ENCODE measurements at places on chromosomes 7 and 10.
A peak's percentile ranks its signal among the peaks of the same experiment; 100 is the strongest.

GRCh38 chr7:96320442-96320841 is 1.5 kb downstream of the SLC25A13 start:
- no peak for DNase-seq

DNA sequence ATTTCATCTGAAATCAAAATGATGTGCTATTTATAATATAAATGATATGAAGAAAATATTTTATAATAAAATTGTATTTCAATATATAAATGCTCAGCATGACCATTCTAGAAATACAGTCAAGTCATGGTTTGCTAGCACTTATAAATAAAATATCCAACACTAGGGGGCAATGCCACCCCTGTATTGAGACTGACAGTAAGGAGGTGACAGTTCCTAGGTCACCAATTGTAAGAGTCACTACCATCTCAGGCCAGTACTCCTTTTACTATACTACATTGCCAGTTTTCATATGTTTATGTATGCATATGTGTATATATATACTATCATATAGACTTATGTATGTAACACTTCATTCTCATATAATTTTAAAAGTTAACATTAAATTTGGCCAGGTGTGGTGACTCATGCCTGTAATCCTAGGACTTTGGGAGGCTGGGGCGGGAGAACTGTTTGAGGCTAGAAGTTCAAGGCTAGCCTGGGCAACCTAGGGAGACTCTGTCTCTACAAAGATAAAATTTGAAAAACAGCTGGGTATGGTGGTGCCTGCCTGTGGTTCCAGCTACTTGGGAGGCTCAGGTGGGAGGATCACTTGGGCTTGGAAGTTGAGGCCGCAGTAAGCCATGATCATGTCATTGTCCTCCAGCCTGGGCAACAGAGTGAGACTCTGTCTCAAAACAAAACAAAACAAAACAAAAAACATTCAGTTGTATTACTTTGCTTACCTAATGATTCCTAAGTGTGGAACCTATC is 2.4 kb upstream of the CNOT4 start:
- DNase-seq, result no peak

DNA sequence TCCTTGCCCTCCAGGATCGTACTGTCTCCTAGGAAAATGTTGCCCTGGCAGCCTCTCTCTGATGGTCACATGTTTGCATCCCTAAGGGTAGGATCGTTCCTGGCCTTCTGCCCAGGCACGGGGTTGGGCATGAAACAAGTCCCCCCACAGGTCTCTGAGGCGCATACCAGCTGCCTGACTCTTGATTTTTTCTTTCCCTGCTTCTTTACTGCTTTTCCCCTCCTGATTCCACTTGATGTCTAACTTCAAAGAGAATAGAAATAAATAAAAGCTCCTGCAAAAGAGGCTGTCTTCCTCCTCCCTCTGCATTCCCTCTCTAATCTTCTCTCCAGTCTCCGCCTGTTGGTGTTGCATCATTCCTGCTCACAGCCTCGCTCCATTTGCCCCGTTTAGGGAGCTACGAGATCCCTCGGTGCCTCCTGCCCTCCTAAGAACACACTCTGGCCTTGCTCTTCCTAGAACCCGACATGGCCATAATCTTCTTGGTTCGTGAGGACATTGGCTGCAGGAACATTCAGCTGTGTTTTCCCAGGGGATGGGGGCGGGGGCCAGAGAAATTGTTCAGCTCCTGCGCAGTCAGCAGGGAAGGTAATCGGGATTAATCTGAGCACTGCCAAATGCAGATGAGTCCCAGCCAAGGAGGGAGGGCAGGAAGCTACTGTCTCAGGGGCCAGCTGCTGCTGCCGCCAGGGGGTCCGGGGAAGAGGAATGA is 26.0 kb downstream of the LEP start:
- no peak for DNase-seq

GRCh38 chr7:158802535-158803366 is 26.6 kb downstream of the ESYT2 start:
- DNase-seq, result no peak

GRCh38 chr7:28230261-28230660 is 49.7 kb upstream of the JAZF1 start:
- no peak for DNase-seq

DNA sequence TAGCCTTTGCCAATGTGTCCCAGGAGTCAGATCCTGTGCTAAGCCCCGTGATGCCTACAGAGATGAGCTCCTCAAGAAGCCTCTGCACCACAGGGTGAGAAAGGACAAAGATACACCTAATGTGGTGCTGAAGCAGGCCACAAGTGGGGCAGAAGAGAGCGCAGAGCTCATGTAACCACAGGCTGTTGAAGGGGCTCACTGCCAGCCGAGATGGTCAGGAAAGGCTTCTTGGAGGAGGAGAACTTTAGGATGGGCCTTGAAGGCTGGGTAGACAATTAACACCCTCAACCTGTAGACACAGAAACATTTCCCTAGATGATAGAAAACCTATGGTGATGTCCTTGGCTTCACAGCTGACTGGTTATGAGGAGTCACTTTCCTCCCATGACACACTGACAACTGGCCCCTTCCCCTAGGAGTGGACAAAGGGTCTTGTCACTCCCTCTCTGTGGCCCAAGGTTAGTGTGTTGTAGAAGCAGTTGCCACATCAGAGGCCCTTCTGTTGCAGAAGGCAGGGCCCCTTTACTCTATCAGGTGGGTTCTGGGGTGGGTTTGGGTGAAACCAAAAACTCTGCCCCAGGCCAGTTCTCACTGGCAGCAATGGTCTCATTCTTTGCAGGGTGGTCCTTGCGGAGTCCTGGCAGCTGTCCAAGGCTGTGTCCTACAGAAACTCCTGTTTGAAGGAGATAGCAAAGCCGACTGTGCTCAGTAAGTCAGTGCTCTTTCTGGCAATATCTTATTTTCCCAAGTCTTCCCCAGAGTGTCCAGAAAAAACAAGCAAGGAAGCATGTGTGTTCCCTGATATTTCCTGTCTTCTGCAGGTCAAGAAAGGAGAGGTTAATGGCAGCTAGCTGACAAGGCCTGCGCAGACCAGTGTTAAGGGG is 69.2 kb downstream of the MINDY4 start:
- no peak for DNase-seq

DNA sequence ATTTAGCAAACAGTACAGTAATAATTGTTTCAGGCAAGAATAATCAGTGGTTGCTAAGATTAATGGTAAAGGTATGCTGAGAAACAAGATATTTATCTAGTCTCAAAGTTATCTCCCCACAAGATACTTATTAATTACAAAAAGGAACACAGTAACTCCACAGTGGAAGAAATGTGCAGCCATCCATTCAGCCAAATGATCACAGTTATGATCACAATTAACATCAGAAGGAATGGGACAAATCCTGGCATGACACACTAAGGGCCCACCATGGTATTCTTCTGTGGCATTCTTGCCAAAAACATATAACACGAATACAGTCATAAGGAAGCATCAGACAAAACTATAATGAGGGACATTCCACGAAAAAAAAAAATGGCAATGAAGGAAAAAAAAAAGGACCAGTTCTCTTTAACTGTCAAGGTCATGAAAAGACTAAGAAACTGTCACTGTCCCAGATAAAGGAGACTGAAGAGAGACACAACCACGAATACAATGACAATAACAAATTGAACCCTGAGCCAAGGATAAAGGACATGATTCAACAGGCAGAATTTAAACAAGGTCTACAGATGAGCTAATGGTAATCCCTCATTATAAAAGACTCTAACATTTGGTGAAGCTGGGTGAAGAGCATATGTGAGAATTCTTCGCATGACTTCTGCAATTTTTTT is 20.9 kb downstream of the NUDCD3 start:
- no peak for DNase-seq

DNA sequence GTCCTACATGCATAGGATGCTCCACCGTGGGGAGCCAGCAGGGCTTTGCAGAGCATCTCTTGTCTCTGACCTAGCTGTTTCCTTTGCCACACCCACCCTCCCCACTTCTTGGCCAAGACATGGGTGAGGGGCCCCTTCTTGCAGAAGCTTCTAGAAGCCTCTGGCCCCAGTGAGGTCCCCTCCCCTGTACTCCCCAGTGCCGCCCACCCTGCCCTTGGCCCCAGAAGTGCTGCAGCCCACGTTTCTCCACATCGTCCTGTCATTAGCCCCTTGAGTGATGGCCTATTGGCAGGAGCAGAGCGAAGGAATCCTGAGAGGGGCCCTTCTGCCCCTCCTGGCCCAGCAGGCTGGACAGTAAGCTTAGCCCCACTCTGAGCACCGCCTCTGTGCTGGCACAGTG is 43.7 kb downstream of the ALOX5 start:
- no peak for DNase-seq

DNA sequence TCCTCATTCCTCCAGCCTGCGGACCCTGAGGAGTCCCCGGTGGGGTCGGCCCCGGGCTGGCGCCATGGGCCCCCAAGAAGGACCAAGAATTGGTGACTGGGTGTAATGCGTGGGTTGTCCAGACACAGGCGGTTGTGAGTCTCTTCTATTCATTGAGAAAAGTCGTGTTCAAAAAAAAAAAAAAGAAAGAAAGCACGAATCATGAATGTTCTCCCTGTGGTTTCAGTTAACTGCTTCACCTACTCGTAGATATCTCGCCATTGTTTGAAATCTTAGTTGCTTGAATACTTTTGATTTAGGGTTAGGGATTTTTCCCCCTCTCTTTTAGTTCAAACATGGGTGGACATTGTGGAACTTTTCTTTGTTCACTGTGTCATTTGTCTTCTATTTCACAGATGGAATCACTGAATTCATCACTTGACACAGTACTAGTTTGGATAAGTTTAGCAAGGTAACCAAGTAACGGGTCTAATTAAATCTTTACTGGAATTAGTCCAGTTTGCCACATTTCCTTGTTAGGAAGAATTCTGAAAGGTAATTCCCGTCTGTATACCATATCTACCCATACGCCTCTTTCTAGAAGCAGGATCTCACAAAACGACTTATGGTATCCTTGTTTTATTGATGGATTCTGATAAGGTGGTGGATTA is 775 bp downstream of the STARD3NL start:
- peak; percentile 29 for DNase-seq

- no peak for DNase-seq
These were observed 6.2 kb upstream of the MARVELD1 start for GRCh38 chr10:97707134-97707861.

- DNase-seq, result no peak
These were observed 49.8 kb downstream of the EBF3 start for GRCh38 chr10:129914153-129914855.

DNA sequence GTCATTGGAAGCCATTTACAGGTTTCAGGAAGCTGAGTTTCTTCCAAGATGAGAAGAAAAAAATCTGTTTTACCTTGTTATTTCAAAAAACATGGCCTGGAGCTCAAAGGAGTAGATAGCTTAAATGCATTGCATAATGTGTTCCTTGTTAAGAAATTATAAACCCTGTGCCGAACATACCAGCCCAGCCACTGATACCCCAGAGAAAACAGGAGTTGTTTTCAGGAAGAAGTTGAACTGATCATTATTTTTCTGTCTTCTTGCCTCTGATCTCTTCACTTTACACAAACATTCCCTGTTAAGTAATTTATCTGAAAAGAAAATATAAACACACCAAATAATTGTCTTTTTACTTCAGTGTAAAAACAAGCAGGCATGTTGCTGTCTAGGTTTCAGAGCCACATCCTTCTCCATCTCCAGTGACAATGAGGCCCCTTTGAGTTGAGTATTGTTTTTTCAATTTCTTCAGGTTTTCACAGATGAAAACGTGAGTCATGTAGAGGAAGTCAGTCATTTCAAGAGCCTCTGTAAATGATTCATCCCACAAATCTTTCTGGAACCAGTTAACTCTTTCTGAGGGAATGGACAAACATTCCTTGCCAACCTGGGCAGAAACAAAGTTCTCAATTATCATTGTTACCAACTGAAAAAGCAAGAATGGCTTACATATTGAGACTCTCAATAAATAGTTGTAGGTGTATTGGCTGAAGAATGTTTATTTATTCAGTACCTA is 244.2 kb downstream of the IPMK start:
- no peak for DNase-seq

DNA sequence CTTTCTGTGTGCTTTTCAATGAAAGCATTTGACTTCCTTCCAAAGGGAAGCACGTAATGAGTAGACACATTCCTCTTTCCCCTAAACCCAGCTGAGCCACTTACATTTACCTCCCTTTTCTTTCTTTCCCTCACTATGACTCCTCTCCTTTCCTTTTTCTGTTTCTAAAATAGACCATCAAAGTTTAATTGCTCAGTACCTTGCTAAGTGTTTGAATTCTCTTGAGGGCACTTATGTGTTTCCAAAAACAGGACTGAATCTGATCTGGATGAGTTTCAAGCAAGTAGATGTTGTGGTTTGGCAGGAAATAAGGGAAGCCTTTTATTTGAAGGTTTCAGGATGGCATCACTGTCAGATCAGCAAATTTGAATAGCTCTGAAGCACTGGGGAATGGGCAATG is 396.2 kb downstream of the REEP3 start:
- no peak for DNase-seq

DNA sequence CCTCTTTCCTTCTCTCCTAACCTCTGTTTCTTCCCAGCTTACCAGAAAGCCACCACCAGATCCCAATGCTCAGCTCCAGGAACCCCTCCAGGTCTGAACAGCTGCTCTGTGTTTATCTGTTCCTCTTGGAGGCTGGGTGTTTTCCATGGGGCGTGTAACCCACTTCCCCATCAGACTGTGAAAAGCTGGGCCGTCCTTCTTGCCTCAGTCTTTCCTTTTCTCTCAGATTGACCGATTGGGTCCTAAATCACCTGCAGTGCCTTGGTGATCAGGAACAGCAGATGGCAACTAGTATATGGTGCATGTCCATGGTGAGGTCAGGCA is 4.8 kb downstream of the SH3PXD2A start:
- DNase-seq, result no peak

DNA sequence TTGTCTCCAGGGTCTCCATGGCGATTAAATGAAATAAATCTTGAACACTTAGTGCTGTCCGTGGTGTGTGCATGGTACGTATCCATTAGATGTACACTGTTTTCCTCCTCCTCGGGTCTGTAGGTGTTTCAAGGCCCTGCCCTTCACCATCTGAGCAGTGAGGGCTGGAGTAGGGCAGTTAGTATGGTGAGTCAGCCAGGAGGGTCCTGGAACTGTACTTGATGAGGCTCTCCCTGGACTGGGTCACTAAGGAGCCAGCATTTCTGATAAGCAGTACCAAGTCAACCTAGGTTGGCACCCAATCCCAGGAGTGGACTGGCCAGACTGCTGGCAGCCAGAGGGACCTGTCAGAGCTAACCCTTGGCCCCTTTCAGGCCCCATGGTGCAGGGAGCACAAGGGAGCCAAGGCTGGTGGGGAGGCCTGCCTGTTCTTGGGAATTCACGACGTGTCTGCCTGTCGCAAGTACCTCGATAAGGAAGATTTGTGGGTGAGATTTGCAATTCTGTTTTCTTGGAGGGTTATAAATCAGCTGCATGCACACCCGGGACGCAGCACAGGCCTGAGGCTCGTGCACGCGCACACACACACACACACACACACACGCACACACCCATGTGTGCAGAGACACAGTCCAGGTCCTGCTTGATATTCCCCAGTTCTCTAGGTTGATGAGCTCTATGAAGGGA is 114.2 kb downstream of the ZMIZ1 start:
- no peak for DNase-seq
